ENCODE measurements at places on chromosomes 1 and 21.

GRCh38 chr1:152817309-152817708 lies 5.5 kb downstream of the LCE1B start:
- no peak for DNase-seq

GRCh38 chr1:32073299-32074229 lies 825 bp downstream of the TMEM39B start:
- no peak for DNase-seq

DNA sequence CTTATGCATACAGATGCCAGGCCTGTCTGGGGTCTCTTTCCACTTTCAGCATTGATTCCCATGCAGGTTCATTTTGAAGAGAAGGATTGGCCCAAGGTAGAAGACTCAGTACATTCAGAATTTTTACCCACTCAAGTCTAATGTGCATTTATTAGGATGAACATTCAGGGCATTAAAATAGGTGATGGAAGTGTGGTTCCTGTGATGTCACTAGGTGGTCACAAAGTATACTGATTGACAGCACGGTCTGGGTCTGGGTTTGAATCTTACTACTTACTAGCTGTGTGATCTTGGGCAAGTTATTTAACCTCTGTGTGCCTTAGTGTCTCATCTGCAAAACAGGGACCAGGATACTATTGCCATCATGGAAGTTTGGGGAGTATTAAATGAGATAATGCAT lies 711 bp upstream of the ZNF648 start:
- no peak for DNase-seq

GRCh38 chr1:64681043-64681442 lies 63.8 kb upstream of the RAVER2 start:
- DNase-seq: no peak

- DNase-seq: no peak
These were observed 1.7 kb upstream of the SCAF4 start for GRCh38 chr21:31733551-31734149.

DNA sequence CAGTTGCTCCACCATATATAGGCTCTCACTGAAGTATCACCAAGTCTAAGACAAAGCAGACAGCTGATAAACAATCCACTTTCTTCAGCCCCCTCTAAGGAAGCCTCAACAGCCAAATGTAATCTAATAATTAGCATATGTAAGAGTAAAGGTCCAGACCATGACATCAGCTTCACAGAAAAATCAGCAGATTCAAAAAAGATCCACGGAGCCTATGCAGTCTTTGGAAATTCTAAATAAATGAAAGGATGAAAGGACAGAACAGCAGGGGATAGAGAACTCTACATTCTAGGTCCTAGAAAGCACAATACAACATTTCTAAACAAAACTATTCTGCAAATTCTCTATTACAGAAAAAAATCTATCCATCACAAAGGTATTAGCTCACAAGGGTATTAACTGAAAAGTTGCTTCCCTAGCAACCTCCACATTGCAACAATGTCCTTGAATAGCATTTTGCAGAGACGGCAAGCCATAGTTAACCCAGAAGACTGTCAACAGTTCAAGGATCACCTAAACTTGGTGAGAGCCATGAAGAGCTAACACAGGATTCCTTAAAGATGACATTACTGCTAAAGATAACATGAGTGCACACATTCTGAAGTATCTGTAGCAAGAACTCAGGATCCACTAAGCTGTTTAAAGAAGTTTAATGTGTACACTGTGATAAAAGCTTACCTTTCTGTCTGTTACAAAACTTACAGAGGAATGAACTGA lies 74.3 kb downstream of the SIPA1L2 start:
- DNase-seq: no peak

DNA sequence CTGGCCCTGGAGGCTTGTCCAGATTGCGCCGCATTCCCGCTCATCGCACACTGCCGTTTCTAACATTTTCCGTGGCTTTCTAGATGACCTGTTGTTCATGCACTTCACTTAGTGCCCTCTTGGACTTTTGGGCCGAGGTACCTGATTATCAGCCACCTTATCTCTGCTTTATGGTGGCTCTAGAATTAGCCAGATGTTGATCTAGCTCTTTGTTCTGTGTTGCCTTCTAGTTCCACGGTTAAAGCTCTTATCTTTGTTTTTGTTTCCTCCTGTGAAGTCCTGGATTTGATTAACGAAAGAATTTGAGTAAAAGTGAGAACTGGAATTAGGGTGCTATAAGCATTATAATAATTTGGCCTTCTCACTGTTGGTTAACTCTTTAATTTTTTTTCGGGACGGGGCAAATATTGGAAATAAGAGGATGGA lies 945 bp downstream of the RNPEP start:
- DNase-seq: peak; percentile 11

DNA sequence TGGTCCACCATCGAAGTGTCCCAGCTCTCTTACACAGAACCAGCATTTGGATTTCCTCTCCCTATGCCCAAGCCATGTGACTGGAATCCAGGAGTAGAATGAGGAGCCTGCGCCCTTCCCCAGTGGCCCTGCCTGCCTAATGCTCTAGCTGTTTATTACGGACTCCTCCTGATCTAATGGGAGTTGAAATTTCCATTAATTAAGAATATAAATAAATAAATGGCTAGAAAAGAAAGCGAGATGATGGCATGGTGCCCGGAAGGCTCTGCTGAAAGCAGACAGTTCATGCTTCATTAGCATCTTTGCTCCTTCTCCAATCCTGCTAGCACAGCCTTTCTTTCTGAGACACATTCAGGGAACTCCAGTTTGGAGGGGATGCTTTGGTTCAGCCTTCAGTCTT lies 216.2 kb downstream of the SEC16B start:
- no peak for DNase-seq

DNA sequence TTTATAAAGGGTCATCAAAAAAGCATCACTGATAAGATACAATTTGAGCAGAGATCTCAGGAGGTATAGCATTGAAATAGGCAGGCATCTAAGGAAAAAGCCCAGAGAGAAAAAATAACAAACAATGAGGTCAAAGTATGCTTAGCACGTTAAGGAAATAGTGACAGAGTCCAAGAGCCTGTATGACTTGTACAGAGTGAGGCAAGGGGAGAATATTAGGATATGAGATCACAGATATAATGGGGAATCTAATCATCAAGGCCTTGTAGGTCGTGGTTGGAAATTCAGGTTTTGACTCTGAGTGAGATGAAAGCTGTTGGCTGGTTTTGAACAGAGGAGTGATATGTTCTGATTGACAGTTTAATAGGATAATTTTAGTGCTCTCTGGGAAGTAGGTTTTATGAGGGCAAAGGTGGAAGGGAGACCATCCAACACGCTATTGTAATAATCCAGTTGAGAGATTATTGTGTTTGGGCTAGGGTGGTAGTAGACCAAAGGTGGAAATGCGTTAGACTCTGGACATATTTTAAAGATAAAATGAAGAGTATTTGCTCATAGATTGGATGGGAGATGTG lies 644.6 kb upstream of the TMPRSS15 start:
- no peak for DNase-seq

DNA sequence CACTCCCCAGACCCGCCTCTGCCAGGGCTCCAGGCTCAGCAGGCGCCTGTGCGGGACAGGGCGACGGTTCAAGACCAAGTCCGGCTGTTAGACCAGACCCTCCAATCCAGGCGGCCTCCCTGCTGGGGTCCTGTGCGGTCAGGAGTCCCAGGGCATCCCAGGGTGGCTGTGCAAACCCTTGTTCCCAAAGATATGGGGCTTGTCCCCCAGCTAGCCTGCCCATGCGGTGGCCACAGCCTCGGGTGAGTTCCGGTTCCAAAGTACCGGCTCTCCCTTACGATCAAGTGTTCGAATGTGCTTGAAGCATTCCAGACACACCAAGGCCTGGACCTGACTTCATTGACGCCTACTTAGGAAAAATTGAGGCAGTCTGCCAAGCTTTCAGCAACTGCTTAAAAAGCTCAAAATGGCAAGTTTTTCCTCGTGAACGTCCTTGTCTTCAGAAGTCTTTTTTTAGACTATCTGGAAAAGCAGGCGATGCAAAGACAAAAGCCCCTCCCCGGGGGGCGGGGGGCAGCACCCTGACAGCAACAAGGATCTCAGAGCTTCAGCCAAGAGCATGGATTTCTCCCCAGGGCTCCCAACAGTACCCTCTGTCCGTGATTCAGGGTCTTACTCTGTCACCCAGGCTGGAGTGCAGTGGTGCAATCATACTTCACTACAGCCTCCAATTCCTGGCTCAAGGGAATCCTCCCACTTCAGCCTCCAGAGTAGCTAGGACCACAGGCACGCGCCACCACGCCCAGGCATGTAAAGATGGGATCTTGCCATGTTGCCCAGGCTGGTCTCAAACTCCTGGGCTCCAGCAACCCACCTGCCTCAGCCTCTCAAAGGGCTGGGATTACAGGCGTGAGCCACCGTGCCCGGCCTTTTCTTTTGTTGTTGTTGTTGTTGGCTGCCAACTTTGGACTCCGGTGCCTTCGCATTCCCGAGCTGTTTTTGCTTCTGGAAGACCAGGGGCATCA lies 2.3 kb downstream of the FAAP20 start:
- DNase-seq: no peak

GRCh38 chr1:39088658-39089057 lies 62.5 kb downstream of the NDUFS5 start:
- DNase-seq: no peak

- no peak for DNase-seq
These were observed 9.7 kb downstream of the SKI start for GRCh38 chr1:2237773-2238172.

DNA sequence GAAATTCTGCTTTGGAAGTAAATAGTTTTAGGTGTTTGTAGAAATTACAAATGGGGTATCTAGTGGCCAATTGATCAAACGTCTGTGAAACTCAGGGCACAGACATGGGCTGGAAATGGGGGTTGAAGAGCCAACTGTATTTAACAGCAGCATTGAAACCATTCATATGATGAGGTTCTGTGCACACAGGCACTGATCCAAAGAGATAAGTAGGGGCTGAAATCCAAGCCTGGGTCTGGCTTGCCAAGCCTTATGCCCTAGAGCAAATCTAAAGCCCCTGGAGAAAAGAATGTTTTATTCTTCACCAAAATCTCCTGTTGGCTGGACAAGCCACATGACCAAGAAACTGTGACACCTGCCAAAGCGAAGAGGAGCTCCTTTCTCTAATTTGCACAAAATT lies 67.6 kb upstream of the ST6GALNAC5 start:
- DNase-seq: no peak

GRCh38 chr1:17877316-17877715 lies 122.2 kb downstream of the ACTL8 start:
- DNase-seq: no peak

DNA sequence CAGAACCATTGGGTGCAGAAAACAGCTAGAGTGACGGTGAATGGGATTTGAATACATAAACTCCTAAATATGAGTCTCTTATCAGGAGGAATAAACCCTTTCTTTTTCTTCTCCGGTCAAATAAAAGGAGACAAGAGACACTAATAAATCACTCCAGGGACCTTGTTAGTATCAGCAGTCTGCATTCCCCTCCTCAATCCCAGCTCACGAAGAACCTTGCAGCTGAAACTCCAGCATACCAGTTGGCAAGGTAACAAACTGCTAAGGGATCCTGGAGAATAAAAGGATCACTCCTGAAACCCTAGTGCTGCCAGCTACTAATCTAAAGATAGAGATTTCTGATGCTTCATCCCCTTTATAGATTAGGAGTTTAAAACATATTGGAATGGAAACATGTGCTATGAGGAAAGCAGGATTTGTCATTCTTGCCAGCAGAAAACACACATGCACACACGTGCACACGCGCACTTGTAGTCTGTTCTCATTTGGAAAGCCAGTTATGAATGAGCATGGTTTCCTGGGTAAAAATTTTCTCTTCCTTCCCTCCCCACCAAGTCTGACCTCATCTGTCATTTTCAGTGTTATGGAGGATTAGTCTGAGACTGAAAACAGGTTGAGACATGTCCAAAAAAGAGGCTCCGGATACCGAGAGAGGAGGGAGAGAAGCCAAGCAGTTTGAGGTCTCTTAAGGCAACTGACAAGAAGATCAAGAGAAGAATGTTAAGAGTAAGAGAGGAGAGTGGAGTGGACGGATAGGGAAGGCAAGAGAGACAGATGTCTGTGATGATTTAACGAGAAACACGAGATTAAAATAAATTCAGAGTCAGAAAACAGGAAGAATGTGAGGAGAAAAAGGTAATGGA lies 10.9 kb downstream of the IER5 start:
- no peak for DNase-seq

- no peak for DNase-seq
These were observed 3.7 kb upstream of the NR1I3 start for GRCh38 chr1:161241682-161242081.

DNA sequence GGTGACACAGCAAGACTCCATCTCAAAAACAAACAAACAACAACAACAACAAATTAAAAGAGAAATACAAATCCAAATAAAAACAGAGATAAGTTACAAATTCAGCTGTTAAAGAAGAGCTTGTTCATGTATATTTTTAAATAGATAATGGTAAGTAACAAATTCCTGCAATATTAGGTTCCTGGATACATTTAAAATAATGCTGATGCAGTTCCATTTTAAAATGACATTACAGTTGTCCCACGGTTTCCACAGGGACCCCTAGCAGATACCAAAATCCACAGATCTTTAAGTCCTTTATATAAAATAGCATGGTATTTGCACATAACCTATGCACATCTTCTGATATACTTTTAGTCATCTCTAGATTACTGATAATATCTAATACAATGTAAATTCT lies 61.5 kb downstream of the ABL2 start:
- no peak for DNase-seq
